ENCODE measurements at places on chromosomes 1 and 21.

GRCh38 chr1:85343612-85344255, 67.3 kb upstream of the BCL10 start:
- DNase-seq, result no peak

GRCh38 chr1:209427811-209428210, 155.7 kb upstream of the CAMK1G start:
- DNase-seq, result no peak

GRCh38 chr1:230641900-230642262, 400 bp upstream of the COG2 start:
- DNase-seq, result no peak

- DNase-seq, result no peak
These were observed 1.8 kb downstream of the SRM start for GRCh38 chr1:11058026-11058425.

DNA sequence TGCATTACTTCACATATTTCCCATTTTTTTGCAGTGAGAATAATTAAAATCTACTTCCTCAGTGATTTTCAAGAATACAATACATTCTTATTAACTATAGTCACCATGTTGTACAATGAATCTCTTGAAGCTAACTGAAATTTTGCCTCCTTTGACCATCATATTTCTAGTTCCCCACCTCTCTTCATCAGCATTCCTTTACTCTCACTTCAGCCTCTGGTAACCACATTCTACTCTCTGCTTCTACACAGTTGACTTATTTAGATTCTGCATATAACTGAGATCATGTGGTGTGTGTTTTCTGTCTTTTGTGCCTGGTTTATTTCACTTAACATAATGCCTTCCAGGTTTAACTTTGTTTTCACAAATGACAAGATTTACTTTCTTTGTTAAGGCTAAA, 304.4 kb upstream of the LYPLAL1 start:
- no peak for DNase-seq

DNA sequence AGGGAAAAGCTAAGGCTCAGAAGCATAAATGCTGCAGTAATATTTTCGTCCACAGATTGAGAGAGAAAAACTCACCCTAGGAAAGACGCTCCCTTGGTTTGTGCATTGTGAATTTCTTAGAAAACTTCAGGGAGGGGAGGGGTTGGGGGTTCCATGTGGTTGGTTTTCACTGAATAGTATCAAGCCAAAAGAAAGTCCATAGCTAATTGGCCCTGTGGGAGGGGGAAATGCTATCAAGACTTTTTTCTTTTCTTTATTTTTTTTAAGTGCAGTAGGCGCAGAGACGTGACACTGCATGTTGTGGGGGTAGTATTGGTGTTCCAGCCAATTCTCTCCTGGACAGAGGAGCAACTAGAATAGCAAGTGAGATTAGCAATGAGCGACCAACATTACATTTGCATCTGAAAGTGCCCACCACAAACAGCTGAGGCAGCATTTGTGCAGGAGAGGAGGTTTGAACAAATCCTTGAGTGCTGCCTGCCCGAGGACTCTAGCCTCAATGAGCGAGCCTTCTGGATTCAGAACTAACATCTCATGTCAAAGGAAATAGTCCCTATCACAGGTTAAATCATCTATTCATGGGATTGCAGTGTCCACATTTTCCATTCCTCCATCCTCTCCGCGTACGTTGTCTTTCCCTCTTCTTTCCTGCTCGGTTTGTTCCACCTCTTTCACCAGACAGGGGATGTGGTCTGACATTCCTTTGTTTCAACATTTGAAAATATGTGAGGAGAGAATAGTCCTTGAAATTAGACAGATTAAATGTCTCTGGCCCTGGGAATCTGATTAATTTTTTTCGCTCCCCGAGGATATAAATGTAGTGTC, 118.0 kb upstream of the MARK1 start:
- DNase-seq, result no peak

DNA sequence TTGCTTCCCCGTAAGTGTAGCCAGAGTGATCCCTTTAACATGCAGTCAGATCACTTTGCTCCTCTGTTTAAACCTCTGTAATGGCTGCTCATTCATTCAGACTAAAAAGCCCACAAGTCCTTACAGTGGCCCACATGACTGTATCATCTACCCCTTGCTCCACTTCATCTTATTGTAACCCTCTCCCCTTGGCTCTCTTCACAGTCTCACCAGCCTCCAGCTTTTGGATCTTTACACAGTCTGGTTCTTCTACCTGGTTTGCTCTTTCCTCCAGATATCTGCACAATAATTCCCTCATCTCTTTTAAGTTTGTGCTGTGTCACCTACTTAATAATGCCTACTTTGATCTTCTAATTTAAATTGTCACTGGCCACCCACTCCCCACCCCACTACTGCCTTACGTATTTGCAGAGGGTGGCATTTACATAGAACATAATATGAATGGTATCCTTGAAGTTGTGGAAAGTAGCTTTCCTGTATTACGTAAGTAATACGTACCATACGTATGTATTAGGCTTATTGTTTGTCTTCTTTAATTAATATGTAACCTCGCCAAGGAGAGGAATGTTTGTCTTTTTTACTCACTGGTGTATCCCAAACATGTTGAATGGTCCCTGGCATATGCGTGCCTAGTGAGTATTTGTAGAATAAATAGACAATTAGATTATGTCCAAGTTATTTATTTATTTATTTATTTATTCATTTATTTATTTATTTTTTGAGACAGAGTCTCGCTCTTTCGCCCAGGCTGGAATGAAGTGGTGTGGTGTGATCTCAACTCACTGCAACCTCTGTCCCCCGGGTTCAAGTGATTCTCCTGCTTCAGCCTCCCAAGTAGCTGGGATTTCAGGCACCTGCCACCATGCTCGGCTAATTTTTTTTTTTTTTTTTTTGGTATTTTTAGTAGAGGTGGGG, 48.6 kb downstream of the TSNAX start:
- DNase-seq, result no peak

DNA sequence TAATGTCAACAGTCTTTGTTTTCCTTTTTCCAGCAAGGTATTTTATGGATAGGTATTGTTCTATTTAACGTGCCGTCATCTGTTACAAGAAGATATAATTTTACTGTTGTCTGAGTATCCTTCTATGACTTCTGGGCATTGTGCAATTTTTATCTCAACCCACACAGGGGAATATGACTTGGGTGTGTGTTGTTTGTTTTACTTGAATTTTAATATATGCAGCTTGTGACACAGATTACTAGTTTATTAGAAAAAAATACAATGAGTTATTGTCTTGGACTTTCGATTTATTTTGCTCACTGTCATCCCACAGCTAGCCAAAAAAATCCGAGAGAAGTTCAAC, 111.9 kb downstream of the CACHD1 start:
- DNase-seq, result no peak

GRCh38 chr1:91585982-91586381, 85.3 kb downstream of the CDC7 start:
- DNase-seq, result no peak

DNA sequence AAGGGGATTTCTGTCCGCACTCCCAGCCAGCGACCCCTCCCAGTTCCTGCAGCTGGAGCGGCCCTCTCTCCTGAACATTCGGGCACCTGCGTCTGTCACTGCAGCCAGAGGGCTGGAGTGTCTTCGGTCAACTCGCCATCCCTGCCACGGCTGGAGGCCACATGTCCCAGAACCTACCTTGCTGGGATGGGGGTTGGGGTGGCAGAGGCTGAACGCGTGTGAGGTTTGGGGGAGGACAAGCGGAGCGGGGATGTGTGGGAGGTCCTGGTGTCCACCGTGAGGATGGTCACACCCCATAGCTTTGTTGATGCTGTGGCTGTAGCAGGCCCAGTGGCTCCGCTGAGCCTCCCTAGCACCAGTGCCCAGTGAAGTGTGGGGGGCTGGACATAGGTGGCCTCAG, 14.8 kb upstream of the C1orf174 start:
- DNase-seq, result no peak

DNA sequence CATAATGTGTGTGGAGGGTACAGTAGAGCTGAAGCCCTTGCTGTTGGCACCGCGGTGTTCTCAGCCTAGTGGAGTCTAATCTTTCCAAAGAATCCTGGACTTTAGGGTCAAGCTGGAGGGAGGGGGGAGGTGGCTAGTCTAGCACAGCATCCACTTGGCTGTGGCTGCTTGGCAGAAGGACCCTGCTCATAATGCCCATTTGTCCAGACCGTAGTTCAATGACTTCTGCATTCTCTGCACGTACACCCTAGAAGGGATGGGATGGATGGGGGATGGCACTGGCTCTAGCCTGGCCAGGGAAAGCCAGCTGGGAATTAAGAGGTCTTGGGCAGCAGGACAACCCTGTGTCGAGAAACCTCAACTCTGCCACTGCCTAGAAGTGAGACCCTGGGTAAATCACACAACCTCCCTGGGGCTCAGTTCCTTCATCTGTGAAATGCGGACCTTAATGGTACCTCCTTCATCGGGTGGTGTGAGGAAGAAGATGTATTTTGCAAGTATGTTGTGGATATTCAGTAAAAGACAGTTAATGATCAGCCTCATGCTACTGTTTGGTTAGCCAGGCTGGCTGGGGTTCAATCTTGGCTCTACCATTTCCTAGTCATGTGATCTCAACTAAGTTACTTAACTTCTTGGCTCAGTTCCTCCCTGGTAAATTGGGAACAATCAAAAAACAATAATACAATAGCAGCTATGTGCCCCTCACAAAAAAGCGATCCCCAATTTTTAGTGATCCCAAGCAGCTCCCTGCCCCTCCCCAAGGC, 27.2 kb upstream of the CLIC4 start:
- no peak for DNase-seq

GRCh38 chr1:74853756-74854155, 120.8 kb downstream of the TYW3 start:
- DNase-seq, result no peak

- no peak for DNase-seq
These were observed 5.0 kb downstream of the ALPL start for GRCh38 chr1:21514245-21514644.

DNA sequence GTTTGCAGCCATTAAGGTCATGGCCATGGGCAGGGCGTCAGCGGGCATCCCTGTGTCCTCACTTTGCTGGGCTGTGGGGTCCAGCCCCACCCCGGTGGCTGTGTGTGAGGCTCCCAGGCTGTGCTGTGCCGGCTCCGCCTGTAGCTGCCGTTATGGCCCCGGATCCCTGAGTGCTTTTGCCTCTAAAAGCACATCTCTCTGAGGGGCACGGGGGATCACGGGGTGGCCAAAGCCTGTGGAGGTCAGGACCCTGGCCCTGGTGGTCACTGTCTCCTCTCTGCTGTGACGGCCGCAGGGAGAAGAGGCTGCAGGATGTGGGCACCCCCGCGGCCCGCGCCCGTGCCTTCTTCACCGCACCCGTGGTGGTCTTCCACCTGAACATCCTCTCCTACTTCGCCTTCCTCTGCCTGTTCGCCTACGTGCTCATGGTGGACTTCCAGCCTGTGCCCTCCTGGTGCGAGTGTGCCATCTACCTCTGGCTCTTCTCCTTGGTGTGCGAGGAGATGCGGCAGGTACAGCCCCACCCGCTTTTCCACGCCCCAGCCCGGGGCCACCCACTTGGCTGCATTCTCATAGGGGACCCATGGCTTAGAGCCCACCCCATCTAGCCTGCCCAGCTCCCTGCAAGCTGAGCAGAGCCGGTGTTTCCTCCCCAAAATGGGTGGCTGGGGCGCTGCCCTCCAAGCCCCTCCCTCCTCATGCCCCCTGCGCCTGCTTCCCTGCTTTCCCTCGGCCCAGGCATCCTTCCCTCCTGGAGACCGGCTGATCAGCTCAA, 48.2 kb downstream of the TRPM2 start:
- DNase-seq, result no peak

DNA sequence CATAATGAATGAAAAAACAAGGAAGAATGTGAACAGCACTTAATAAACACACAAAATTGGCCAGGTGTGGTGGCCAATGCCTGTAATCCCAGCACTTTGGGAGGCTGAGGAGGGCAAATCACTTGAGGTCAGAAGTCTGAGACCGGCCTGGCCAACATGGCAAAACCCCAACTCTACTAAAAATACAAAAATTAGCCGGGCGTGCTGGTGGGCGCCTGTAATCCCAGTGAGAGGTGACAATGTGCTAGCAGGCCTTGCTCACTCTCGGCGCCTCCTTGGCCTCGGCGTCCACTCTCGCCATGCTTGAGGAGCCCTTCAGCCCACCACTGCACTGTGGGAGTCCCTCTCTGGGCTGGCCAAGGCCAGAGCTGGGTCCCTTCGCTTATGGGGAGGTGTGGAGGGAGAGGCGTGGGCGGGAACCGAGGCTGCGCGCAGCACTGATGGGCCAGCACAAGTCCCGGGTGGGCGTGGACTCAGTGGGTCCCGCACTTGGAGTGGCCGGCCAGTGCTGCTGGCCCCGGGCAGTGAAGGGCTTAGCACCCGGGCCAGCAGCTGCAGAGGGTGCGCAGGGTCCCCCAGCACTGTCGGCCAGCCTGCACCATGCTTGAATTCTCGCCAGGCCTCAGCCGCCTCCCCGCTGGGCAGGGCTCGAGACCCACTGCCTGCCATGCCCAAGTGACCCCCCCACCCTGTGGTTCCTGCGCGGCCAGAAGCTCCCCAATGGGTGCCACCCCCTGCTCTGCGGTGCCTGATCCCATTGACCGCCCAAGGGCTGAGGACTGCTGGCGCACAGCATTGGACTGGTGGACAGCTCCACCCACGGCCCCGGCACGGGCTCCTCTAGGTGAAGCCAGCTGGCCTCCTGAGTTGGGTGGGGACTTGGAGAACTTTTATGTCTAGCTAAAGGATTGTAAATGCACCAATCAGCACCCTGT, 30.6 kb upstream of the ATG4C start:
- DNase-seq, result no peak

GRCh38 chr1:219430419-219430818, 182.5 kb downstream of the ZC3H11B start:
- DNase-seq, result no peak

- no peak for DNase-seq
These were observed 2.5 kb downstream of the ITLN2 start for GRCh38 chr1:160952129-160952510.

GRCh38 chr1:46370214-46370633, 23.9 kb upstream of the FAAH start:
- no peak for DNase-seq

GRCh38 chr1:29584362-29584761, 348.0 kb downstream of the PTPRU start:
- DNase-seq, result no peak

DNA sequence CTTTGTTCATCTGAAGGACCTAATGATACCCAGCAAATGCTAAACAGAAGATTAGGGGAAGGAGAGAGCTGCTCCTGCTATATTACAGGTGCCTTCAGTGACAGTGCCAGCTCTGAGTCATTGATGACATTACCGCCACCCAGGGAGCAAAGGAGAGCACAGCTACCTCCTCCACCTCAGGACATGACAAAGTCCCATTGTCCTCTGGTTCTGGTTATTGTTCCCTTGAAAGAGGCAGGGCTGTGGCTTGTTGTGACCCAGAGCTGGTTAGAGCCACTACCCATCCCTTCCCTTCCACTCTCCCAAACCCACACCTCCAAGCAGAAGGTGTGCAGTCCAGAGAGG, 363.5 kb upstream of the DUSP10 start:
- no peak for DNase-seq

- no peak for DNase-seq
These were observed 31.7 kb upstream of the CACYBP start for GRCh38 chr1:174967845-174968705.

GRCh38 chr1:59682396-59683080, 132.2 kb upstream of the HOOK1 start:
- DNase-seq, result peak; percentile 79

- no peak for DNase-seq
These were observed 16.8 kb downstream of the DHX9 start for GRCh38 chr1:182855911-182856310.
